ENCODE measurements at places on chromosomes 5 and 9.
A peak's percentile ranks its signal among the peaks of the same experiment; 100 is the strongest.

GRCh38 chr9:76591256-76591950 is 132.4 kb downstream of the GCNT1 start:
- peak; percentile 85 for DNase-seq

- peak; percentile 96 for DNase-seq
These were observed 36.1 kb upstream of the OSMR start for GRCh38 chr5:38809388-38810359.

- DNase-seq = peak; percentile 68
These were observed 77.5 kb downstream of the GNAQ start for GRCh38 chr9:77954013-77954665.

- peak; percentile 45 for DNase-seq
These were observed 60.1 kb downstream of the PTPDC1 start for GRCh38 chr9:94144394-94144793.

DNA sequence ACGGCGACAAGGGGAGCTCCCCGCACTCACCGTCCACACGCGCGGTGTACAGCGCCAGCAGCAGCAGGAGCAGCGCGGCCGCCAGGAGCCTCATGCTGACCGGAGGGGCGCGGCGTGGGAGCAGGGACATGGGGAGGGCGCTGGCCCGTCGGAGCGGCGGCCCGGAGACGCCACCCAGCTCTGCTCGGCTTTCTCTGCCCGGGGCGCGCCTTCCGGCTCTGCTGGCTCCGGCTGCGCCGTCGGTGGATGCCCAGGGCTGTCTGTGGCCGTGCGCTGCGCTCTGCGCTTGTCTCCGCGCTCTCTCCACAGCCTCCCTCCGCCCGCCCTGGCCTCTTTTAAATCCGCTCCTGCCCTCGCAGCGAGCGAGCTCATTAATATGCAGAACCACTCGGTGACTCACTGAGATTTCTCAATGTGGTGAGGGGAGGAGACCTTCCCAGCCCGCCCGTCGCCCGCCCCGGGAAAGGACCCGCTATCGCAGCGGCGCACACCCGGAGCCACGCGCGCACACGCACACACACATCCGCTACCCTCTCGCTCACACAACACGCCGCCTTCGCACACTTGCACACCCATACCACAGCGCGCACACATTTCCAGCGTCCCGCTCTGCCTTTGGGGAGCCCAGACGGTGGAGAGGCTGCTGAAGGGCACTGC is at the start of gene CXCL14:
Gene CXCL14, minus strand, starts transcription at position 307 of the 657 bp plus-strand sequence. Its CDS starts 213 bp downstream, at position 94.
- peak; percentile 82 for DNase-seq

DNA sequence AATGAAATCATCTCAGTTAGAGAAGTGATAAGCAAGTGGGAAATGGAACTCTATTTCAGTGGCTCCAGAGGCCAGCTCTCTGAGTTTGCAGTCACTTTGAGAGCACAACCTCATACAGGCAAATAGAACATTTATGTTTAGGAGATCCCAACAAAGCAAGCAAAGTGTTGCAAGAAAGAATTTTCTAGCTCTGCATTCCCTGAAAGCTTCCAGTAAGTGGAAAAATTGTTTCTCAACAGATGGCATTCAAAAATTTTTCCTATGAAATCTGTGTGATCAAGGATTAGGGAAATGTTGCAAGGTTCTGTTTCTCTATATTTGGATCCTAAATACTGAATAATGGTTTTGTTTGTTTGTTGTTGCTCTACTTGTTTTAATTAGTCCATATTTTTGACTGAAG is 764.2 kb upstream of the ZNF608 start:
- no peak for DNase-seq

GRCh38 chr9:122572456-122572855 is 10.7 kb downstream of the OR1L8 start:
- no peak for DNase-seq

GRCh38 chr5:39486361-39486760 is 61.6 kb upstream of the DAB2 start:
- no peak for DNase-seq

DNA sequence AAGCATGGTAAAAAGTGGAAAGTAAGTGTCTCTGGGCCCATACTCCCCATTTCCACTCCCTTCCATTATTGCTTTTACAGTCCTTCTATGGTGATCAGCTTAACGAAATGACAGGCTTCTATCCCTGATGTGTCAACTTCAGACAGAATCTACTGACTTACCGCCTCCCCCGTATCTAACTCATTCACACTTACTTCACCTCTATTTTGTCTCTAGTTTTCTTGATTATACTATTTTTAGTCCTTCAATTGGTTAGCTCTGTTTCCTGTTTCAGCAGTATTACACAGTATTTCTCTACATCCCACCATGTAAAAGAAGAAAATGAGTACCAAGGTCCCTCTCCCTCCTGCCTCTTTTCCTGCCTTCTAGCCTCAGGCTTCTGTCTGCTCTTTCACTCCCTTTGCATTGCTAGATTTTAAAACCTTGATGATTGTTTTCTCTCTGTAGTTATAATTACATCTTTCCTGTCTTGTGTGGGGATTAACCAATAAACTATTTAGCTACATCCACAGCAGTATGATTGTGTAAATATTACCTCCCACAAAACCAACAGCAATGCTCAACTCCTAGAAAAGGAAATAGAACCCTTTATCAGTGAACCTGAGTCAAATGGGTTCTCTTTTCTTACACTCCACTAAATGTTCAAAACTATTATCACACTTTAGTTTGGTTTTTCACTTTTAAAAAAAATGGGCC is 53.4 kb downstream of the GNAQ start:
- no peak for DNase-seq

GRCh38 chr5:127299678-127300077 is 9.1 kb downstream of the MEGF10 start:
- DNase-seq = no peak

DNA sequence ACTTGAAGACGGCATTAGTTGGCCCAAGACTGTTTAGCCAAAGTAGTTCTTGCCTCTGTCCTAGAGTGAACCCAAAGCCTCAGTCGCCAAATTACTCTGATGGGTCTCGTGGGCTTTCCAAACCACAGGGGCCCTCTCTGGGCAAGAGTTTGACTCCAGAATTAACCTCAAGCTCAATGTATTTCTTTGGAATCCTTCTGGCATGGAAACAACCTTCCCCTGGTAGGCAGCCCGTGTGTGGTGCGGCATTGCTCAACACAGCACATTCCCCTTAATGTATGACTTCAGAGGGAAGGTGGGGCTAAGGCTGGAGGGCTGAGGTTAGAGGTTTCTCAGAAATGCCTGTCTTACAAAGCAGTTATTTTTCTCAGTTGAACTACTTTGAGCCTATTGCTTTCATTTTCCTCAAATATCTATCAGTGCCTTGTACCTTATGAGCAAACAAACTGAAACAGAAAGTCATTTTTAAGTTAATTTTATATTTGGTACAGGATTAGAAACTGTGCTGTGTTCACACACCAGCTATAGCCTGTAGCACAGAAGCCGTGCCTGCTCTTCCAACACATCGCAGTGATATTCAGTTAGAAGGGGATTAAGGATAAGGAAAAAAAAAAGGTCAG is 123.9 kb upstream of the HAPLN1 start:
- DNase-seq = peak; percentile 98

GRCh38 chr9:112863746-112864145 is 26.9 kb downstream of the SLC46A2 start:
- no peak for DNase-seq

DNA sequence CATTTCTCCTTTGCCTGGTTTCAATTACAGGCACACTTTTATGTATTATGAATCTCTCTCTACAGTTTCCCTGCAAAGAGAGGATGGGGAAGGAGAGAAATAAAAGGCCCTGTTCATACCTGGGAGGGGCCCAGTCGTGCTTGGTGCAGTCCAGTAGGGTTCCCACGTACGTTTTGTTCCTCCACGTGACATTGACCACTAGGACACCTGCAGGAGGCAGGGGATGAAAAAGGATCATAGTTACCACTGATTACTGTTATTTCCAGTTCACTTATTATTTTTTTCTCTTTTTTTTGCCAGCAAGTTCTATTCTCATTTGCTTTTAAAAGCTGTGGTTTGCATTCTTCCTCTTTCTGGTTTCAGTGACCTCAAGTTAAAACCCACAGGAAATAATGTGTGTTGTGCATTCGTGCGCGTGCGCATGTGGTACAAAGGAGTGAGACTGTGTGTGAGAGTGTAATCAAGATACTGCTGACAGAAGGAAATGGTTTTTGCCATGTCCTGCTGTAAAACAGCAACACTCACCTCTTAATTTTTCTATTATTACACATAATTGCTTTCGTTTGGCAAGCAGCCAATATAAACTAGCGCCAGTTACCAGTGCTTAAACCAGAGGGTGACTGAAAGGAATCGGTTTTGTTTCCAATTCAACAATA is 96.8 kb downstream of the ZNF608 start:
- DNase-seq = peak; percentile 96

GRCh38 chr9:72294936-72295335 is 70.1 kb downstream of the ZFAND5 start:
- peak; percentile 22 for DNase-seq

- peak; percentile 81 for DNase-seq
These were observed 304.6 kb downstream of the PDE4D start for GRCh38 chr5:59588922-59589321.

- peak; percentile 19 for DNase-seq
These were observed 99.2 kb downstream of the DAPK1 start for GRCh38 chr9:87596862-87597261.

GRCh38 chr9:6078382-6079105 is 63.1 kb upstream of the RANBP6 start:
- peak; percentile 19 for DNase-seq

GRCh38 chr9:87062746-87063145 is 115.4 kb upstream of the GAS1 start:
- no peak for DNase-seq

- DNase-seq = peak; percentile 56
These were observed 467 bp upstream of the PHF19 start for GRCh38 chr9:120877276-120878034.

DNA sequence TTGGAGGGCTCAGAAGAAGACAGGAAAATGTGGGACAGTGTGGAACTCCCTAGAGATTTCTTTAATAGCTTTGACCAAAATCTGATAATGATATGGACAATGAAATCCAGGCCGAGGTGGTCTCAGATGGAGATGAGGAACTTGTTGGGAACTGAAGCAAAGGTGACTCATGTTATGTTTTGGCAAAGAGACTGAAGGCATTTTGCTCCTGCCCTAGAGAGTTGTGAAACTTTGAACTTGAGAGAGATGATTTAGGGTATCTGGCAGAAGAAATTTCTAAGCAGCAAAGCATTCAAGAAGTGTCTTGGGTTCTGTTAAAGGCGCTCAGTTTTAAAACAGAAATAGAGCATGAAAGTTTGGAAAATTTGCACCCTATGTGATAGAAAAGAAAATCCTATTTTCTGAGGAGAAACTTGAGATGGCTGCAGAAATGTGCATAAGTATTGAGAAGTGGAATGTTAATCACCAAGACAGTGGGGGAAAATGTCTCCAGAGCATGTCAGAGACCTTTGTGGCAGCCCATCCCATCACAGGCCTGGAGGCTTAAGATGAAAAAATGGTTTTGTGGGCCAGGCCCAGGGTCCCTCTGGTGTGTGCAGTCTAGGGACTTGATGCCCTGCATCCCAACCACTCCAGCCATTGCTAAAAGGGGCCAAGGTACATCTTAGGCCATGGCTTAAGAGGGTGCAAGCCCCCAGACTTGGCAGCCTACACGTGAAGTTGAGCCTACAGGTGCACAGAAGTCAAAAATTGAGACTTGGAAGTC is 463.7 kb upstream of the TLE4 start:
- peak; percentile 13 for DNase-seq

DNA sequence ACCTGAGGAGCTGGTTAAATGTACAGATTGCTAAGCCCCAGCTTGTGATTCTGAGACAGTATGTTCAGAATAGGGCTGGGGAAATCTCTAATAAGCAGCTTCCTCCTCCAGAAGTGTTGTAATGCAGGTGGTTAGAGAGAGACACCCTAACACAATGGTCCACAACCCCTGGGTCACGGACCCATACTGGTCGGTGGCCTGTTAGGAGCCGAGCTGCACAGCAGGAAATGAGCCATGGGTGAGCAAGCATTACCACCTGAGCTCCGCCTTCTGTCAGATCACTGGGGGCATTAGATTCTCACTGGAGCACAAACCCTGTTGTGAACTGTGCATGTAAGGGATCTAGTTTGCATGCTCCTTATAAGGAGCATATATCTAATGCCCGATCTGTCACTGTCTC is 61.8 kb downstream of the SLC36A1 start:
- no peak for DNase-seq

DNA sequence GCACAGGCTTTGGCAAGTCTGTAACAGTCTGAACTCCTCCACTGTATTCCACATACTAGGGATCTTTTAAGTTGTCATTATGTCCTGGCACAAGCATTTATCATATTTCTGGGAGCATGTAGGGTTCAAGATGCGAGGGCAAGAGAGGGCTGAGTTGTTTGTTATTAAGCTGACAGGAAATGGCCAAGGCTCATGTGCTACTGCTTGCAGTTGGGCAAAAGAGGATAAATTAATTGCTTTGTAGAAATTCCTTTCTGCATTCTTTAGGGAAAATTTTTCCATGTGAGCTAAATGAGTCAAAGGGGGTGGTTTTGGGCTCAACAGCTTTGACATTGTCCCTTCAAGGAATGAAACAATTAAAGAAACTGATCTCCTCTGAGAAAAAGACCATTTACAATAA is 35.4 kb downstream of the DOCK8 start:
- DNase-seq = no peak

Data from iris pigment epithelial cell (primary cell).